ENCODE measurements at places on chromosomes 7 and 10.
A peak's percentile ranks its signal among the peaks of the same experiment; 100 is the strongest.

DNA sequence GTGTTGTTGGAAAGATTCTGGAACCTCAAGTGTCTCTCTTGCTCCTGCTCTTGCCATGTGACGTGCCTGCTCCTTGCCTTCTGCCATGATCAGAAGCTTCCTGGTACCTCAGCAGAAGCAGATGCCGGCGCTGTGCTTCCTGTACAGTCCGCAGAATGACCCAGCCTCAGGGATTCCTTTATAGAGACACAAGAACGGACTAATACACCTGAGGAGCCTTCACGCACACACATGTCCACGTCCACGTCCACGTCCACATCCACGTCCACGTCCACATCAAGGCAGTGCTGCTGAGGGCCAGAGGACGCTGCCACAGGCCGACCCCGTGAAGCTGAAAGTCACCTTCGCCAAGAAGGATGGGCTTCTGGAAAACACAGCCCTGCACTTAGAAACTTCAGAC lies 190.1 kb downstream of the MAD1L1 start:
- no peak for DNase-seq

DNA sequence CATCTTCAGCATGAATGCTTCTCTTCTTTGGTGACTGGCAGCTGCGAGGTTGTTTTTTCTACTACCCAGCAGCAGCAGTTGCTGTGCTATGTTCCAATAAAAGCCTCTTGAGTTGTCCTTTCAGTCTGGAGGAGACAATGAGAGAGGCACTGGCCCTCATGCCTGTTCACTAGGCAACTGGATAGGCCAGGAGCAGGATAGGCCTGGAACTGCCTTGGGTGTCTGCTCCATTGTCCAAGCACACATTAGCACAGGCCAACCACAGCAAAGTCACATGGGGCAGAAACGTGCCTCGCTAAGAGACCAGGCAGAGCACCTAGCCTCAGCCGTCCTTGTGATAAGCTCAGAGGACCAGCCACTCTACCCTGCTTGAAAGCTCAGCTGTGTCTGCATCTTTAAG lies 76.9 kb upstream of the PDCD4 start:
- no peak for DNase-seq

DNA sequence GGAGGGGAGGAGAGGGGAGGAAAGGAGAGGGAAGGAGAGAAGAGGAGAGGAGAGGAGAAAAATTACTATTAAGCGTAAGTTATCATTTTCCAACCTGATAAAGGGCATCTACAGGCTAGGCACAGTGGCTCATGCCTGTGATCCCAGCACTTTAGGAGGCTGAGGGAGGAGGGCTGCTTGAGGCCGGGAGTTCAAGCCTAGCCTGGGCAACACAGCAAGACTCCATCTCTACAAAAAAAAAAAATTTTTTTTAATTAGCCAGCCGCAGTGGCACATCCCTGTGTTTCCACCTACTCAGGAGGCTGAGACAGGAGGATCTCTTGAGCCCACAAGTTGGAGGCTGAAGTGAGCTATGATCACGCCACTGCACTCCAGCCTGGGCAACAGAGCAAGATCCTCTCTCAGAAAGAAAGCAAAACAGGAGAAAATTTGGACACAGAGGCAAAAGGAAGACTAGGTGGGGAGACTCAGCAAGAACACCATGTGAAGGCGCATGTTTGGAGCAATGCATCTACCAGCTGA lies 35.2 kb upstream of the GTF2I start:
- DNase-seq: no peak

DNA sequence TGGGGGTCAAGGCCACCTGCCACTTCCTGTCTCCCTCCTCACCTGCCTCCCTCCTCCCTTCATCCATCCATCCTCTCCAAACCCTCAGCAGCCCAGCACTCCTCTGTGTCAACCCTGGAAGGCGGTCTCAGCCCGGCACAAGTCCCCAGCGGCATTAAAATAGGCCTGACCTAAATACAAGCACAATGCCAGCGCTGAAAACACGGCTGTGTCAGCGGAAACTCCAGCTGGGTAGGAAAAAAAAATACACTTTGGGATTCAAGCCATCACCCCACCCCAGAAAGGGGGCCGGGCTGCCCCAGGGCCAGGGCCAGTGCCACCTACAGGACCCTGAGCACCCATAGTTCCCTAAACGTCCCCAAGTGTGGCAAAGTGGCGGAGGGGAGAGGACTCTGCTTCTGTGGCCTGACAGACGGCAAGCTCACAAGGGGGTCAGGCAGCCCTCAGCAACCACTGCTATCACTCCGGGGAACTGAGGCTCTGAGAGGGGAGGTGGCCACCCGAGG lies 22.7 kb upstream of the GTF2IRD1 start:
- no peak for DNase-seq

- DNase-seq: no peak
Measured at GRCh38 chr7:1563981-1564602, 5.7 kb downstream of the PSMG3 start.

GRCh38 chr7:91434836-91435235 lies 170.6 kb downstream of the FZD1 start:
- DNase-seq: no peak

GRCh38 chr7:102916881-102917280 lies 4.1 kb downstream of the LRRC17 start:
- DNase-seq: no peak

DNA sequence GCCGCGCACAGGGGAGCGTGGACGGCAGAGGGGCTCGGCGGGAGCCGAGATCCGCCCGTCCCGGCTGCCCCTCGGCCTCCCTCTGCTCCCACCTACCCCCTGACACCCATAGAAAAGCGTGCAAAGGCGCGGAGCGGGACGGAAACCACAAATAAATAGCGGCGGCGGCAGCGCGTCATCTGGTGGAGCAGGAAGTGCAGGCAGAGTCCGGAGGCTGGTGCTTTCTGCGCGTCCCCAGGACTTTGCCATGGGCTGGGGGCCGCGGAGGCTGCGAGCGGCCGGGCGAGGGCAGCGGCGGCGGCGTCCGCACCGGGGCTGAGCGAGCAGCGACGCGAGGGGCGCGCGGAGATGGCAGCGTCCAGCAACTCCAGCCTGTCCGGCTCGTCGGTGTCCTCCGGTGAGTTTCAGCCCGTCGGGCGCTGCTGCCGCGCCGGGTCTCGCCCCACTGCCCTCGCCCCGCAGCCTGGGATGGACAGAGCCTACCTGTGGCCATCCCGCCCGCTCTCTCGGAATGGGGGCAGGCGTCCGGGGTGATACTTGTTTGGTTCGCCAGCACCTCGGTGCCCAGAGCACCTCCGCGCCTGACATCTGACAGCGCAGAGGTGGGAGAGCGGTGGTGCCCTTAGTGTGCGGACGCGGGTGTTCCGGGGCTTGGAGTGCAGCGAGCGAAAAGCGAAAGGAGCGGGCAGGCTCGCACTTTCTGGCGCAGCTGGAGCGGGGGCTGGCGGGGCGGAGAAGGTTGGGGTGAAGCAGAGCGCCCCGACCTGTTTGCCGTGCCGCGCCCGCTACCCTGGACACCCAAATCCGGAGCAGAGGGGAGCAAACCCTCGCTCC lies at the start of gene CHN2:
Gene CHN2 (plus strand): TSS at position 182 of the 834 bp plus-strand sequence.
- DNase-seq: peak; percentile 6

GRCh38 chr10:128029290-128029651 lies 97.0 kb downstream of the MKI67 start:
- no peak for DNase-seq

DNA sequence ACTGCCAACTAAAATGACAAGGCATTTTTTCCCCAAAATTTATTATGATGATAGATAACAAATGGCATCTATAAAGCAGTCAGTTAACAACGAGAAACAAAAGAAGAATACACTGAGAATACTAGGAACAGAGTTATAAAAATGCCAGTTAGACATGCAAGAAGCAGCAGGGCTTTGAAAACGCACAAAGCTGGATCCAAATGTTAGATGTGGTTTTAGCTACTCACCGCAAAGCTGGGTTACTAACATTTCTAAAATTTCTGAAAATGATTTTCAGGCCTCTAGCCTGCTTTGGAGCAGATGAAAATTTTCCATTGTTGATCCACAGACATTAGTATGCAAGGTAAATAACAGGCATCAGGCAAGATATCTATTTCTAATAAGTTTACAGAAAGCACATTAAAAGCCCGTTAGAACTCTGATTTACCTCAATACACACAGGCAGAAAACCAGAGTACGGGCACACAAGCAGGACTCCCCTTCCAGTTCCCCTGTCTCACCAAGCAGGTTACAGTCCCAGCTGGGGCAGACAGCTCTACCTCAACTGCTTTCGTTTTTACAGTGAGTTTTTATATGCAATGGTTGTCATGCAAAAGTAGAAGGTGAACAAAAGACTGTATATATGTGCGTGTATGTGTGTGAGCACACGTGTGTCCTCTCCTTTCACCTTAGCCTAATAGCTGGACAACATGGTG lies 37.9 kb downstream of the GLI3 start:
- no peak for DNase-seq

DNA sequence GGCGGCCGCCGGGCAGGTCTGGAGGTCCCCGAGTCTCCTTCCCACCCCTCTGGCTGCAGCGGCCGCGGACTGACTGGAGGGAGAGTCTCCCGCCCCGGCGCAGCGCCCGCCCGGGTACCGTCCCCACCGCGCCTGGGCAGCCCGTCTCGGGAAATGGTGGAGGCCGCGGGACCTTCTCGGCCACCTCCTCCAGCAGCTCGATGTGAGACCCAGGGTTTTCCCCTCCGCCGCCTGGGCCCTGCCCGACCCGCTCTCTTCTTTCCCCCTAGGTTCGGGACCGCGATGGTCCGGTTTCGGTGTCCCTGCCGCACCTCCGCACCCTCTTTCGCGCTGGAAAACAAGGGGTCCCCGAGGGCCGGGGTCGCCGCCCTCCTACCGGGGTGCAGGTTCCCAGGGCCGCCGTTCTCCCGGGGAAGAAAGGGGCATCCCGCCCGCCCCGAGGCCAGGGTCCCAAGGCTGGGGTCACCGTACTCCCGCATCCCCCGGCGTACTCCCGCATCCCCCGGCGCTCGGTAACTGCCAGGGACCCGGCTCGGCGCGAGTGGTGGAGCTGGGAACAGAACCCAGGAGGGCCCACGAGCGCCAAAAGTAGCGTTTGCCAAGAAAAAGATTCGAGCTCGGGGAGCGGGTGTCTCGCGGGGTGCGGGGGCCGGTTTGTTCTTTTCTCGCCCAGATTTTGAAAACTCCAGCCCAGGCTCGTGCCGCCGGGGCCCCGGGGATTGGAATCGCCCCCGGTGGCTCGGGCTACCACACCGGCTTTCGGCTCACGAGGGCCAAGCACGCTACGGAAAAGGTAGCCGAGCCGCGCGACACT lies 3.4 kb downstream of the TNRC18 start:
- peak; percentile 31 for DNase-seq
